ENCODE measurements at places on chromosomes 5 and 9.
A peak's percentile ranks its signal among the peaks of the same experiment; 100 is the strongest.

GRCh38 chr5:6358434-6358820, 19.9 kb downstream of the MED10 start:
- no peak for DNase-seq

- DNase-seq = no peak
These were observed 4.6 kb downstream of the CSF1R start for GRCh38 chr5:150081541-150082283.

DNA sequence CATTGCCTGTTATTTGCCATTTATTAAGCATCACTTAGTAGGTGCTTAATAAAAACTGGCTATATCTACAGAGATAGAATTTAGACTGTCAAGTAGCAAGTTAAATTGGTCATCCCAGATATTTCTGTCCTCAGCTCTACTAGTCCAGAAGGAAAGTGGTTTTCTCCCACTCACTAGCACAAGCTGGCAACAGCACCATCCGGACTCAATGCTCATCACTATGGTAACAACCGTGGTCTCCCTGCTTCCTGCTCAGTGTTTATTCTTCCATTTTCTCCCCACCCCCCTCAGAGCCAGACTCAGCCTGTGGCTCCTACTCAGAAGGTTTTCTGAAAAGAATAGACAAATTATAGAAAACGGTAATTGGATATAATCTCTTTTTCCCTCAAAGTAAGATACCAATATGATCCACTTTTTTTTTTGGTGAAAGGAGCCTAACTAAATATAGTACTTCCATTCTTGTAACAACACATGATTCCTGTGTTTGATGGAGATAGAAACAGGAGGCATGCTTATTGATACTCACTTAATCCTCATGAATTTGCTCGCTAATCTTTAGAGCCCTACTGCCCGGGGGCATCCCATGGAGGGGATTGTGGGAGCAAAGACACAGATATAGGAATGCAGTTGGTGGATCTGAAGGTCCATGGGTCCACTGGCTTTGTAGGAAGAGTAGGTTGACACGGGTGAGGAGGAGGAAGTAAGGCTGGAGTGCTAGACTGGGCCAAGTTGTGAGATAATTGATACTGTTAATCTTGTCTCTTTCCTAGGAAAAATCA, 191.4 kb downstream of the MAN2A1 start:
- DNase-seq = no peak

- no peak for DNase-seq
These were observed 41.3 kb upstream of the FBP1 start for GRCh38 chr9:94680621-94681020.

DNA sequence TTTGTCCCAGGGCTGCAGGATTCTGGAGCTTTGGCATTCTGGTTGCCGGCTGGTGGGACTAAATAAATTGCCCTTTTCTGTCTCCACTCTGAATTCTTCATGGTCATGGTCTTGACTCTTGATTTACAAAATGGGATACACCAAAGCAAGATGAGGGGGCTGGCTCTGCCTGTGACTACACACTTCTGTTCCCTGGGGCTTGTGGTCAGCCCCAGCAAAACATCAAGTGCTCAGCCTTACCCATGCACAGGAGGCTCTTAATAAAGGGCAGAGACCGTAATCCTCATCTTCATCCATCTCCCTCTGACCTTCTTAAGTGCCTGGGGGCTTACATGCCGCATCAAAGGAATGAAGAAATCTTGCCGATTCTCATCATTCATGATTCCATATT, 198.0 kb downstream of the GNA14 start:
- no peak for DNase-seq

DNA sequence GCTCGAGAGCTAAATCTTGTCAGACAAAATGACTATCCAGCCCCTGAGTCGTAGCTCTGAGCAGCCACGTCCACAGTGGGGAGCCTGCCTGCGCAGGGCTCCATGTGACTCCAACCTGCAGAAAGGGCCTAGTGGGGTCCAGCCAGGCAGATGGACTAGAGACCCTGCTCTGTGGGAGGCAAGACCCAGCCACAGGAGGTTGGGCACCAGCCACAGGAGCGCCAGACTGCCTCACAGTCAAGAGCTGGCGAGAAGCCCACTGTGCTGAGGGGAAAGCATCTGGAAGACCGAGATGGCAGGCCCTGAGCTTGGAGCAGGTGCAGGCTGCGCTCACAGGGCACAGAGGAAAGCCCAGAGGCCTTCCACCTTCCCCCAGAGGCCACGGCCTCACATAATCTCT, 61.4 kb downstream of the C5orf15 start:
- no peak for DNase-seq

- DNase-seq = no peak
These were observed 327.6 kb upstream of the ADAMTSL1 start for GRCh38 chr9:18146329-18146728.

DNA sequence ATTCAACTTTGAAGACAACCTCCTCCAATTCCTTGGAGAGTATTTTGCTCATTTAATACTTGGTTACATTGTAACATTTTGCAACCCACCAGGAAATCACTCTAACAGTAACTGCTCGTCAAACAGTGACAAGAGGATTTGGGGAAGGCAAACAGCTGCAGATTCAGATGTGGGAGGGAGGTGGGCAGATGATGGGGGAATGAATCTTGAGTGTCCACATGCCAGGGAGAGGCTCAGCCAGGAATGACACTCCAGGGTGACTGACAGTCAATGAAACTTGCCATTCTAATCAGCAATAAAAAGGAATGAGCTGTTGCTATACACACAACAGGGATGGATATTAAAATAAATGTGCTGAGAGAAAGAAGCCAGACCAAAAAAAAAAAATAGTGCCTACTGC, 97.7 kb upstream of the ANKRD55 start:
- no peak for DNase-seq

GRCh38 chr9:130993303-130994030, 15.5 kb upstream of the LAMC3 start:
- DNase-seq = no peak

DNA sequence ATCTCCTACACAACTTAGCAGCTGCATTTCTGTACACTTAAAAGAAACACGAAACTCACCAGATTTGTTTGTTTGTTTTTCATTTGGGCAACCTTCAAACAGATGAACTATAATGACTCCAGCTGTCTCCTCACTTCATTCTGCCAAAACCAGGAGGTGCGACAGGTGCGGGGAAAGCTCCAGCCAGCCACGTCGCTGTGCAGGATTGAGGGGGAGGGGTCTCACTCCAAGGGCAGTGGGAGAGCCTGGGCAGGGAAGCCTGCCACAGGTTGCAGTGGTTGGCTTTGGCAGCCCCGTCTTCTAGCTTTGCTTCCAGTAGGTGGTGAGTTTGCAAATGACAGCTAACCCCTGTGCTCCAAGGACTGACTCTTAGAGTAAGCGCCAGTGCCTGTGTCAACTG, 215.8 kb downstream of the CEMIP2 start:
- no peak for DNase-seq

DNA sequence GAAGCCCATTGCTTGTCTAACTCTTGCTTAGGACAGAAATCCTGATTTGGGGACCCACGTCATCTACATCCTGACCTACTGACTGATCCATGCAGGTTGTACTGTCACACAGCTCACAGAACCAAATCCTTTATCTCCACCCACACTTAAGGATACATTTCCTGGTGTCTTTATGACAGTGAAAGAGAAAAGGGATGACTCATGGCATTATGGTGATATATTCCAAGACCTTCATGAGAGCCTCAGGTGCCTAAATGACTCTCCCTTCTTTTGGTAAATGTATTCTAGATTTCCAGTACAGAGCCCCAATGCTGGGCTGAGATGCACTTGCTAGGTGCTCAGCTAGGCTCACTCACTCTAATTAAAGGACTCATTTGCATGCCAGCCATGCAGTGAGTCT, 26.0 kb upstream of the DMRT2 start:
- DNase-seq = no peak

DNA sequence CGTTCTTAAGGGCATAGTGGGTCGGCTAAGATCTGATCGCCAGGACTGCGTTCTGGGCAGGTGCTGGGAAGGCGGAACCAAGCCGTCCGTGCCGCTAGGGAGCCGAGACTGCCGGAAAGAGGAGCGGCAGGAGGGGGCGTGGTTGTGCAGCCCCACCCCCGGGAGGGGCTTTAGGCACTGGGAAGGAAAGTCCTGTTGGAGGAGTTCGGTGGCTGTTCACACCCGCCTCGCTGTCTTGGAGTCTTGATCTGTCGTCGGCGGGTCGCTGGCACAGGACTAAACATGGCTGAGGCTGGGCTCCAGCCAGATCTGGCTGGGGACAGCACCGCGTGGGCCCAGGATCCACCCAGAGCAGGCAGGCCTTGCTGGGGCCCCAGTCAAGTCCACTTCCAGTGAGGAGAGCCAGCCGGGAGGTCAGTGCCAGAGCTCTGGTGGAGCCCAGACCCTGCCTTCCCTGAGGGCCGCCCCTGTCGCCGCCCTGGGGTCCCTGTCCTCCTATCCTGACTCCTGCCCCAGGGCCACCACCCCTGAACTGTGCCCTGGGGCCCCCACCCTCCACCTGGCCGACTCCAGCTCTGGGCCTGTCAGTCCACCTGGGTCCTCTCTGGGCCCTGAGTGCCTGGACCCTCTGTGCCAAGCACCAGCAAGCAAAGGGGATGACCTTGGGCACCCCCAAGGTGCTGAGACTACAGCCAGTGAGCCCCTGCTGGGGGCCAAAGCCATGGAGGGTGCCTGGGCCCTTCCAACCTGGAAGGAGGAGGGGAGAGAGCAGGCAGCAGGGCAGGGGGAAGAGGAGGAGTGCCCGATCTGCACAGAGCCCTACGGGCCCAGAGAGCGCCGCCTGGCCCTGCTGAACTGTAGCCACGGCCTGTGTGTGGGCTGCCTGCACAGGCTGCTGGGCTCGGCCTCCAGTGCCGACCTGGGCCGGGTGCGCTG, 4.5 kb downstream of the RNF208 start:
- no peak for DNase-seq

- no peak for DNase-seq
These were observed 283.4 kb upstream of the GRAMD2B start for GRCh38 chr5:126139773-126140172.

- DNase-seq = no peak
These were observed 121.4 kb downstream of the DMRT2 start for GRCh38 chr9:1171546-1171945.

- DNase-seq = no peak
These were observed 3.6 kb downstream of the SUSD3 start for GRCh38 chr9:93061791-93062763.

- DNase-seq = no peak
These were observed 140.3 kb downstream of the LPAR1 start for GRCh38 chr9:110897943-110898342.

DNA sequence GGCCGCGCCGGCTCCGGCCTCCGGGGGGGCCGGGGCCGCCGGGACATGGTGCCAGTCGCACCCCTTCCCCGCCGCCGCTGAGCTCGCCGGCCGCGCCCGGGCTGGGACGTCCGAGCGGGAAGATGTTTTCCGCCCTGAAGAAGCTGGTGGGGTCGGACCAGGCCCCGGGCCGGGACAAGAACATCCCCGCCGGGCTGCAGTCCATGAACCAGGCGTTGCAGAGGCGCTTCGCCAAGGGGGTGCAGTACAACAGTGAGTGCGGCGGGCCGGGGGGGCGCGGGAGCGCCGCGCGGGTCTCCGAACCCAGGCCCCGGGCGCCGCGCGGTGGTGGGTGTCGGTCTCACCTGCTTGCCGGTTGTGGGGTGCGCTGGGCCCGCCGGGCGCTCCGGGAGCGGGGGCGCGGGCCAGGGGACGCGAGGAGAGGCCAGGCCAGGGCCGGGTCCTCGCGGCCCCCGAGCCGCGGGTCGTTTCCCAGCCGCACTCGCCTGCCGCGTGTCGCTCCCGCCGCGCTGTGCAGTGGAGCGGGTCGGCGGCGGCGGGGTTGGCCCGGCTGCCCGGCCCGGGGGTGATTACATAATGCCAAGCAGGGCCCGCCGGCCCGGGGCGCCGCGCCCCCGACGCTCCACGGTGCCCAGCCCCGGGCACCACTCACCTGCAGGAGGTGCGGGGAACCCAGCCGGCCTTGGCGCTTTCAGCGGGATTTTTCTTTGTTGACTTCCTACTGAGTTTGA, 492 bp downstream of the RABL6 start:
- DNase-seq = no peak

DNA sequence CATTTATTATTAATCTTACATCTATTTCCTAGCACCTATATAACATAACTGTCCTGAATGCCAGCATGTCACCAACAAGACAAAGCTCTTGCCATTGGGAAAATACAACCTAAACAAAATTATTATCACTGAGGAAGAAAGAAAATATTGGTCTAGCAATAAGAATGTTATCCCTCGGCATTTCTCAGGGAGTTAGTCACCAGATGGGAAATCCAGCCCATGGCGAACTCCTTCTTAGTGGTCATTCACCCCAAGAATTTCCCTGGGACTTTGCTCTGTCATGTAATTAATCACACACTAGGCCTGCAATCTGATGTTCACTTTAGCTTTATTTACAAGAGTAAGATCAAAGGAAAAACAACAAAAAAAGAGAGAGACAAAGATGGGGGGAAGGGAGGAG, 56.1 kb upstream of the TAS2R1 start:
- no peak for DNase-seq

- no peak for DNase-seq
These were observed 39.7 kb downstream of the FABP6 start for GRCh38 chr5:160269017-160269416.

- DNase-seq = no peak
These were observed 14.7 kb upstream of the TNC start for GRCh38 chr9:115132648-115133047.

GRCh38 chr9:34701769-34702736, 7.9 kb downstream of the CCL21 start:
- peak; percentile 82 for DNase-seq

GRCh38 chr9:126223798-126224531, 102.7 kb upstream of the MVB12B start:
- DNase-seq = no peak

DNA sequence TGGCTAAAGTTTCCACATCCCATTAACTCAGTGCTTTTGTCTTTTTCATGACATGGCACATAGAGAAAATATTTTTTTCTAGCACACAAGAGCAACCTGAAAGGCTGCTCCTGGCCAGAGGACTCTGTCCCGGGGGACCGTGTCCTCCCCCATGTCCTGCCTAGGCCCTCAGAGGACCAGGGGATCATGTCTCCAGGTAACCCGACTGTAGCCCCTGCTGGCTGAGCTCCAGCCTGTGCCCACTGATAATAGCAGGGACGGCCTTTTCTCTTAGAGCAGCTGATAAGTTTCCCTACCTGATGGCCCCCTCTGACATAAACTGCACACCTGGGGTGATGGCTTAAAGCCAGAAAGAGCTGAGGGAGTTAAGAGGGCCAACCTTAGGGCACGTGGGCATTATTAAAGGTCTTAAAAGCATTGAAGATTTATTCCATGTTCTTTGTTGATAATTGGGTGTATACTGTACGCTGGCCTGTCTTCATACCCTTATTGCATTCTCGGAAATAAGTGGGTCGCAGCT, 5.9 kb downstream of the HDHD3 start:
- no peak for DNase-seq

GRCh38 chr5:67333171-67333570, 136.6 kb upstream of the CD180 start:
- DNase-seq = no peak

Measured in activated naive CD8-positive, alpha-beta T cell treated with anti-CD3 and anti-CD28 coated beads, Interleukin-2, amount 10 ng/mL, durations not matched to agents 7 days and 5 days (primary cell).